Retinal pigment epithelial cell (primary cell): ENCODE measurements at places on chromosomes 13 and 19.

GRCh38 chr19:31641591-31641990 lies 292.4 kb upstream of the TSHZ3 start:
- DNase-seq: no peak

GRCh38 chr13:30600496-30600895 lies 17.2 kb upstream of the USPL1 start:
- no peak for DNase-seq

DNA sequence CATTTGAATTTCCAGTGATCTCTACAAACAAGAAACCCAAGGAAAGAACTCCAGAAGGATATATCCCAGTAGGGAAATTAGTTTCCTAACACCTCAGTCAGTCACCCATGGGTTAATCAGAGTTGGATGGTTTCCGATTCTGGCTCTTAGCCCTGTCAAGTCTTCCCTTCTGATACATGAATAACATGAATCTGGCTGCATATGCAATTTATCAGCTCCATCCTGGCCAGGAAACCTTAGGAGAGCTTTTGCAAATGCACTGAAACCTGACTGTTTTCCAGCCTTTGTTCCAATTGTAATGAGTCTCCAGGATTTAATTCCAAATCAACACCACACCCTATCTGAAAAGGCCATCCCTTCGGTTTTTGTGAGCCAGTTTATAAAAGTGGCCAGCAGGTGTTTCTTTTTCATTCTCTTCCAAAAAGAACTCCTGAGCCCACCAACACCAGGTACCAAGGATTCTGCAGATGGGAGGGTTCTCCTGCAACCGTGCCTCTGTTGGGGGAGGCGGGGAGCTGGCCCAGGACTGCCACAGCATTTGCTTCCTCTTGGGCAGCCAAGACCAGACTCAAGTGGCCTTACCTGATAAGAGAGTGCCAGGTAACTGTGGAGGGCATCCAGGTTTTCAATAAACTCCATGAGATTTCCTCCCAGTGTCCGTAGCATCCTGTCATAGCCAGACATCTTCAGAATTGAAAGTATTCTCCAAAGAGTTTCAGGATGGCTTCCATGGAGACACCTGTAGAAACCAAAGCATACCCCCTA lies 77.5 kb downstream of the C13orf42 start:
- DNase-seq: no peak

- no peak for DNase-seq
These were observed 163.4 kb upstream of the GPR12 start for GRCh38 chr13:26923824-26924605.

- DNase-seq: no peak
These were observed 9.4 kb downstream of the ARHGEF1 start for GRCh38 chr19:41892173-41892902.

GRCh38 chr13:37700887-37701286 lies 102.3 kb upstream of the POSTN start:
- DNase-seq: no peak

DNA sequence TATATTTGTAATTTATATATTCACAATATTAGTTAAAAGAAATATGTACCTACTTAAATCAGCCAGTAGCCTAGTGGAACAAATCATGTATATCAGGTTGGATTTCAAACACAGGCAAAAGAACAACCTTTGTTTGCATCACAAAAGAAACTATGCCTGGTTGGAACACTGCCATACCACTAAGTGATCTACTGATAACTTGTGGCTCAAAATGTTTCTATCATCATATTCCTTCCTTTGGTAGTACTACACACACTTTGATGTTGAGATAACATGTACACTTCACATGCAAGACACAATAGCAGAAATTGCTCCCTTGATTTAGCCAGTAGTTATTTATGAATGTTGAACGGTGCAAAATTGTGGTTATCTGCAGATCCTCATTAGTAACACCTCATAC lies 146.0 kb upstream of the GPC6 start:
- peak; percentile 27 for DNase-seq

GRCh38 chr19:17021793-17022590 lies 4.6 kb downstream of the CPAMD8 start:
- no peak for DNase-seq
